M059J (cell line): ENCODE measurements at places on chromosomes 7 and 10.

- no peak for DNase-seq
These were observed 116.6 kb upstream of the WDR11 start for GRCh38 chr10:120734483-120735078.

DNA sequence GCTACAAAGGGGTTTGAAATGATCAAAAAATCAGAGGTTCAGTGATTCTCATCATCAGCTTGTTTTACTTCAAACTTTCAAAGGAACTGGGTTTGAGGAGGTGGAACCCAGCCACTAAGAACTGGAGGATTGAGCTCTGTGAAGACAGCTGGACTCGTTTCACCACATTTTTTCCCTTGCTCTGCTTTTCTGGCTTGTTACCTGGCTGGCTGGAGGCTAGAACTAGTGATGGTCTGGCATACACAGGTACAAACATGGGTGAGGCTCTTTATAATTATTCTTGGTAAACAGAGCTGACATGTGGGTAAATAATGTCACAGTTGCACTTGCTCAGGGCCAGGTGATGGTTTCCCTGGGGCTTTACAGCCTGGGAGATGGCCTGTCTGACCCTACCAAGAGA, 352.5 kb downstream of the FGFR2 start:
- DNase-seq = no peak

DNA sequence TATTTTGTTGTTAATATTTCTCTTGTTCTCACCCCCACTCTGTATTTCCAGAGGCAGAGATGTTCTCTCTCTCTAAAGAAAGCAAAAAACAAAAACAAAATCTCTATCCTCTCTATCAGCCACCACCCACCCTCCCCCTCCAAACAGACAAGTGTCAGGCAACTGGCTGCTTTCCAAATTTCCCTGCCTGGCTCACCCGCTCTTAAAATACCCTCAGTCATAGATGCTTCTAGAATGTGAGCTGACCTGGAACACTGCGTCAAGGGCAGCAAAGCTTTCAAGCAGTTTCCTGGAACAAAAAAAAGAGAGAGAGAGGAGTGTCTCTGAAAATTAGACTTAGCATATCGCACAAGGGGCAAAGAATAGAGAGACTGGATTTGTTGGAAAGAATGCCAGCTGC, 341.0 kb upstream of the ZMIZ1 start:
- no peak for DNase-seq

GRCh38 chr10:93806903-93807302, 49.2 kb downstream of the LGI1 start:
- DNase-seq = no peak

DNA sequence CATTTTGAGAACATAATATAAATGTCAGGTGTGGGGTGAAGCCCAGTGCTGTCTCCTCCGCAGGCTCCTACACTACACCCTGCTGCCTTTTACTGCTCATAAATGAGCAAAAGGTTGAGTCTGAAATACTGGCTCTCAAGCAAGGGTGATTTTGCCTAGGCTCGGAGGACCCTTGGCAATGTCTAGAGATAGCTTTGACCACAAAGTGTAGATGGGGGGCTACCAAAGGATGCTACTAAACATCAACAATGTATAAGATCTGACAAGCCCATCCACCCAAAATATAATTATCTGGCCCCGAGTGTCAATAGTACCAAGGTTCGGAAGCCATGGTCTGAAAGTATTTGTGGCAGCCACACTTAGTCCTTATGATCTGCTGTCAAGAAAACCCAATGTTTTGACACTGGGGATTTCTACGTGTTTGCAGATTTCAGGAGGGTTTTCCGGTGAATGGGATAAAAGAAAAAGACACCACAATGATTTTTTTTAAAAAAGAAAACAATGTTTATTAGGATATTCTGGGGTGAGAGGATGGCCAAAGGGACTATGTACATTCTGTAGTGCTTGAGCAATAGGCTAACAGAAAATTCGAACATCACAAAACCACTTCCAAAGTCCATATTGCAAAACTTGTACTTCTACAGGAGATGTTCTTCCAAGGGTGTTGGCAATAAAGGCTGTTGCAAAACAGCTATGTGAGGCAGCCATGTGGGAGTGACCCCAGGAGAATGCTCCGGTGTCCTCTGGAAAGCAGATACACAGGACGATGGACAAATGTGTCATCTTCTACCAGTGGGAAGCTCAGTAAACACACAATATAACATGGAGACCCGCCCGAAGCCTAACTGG, 216.3 kb downstream of the GFRA1 start:
- DNase-seq = no peak

GRCh38 chr10:17510242-17510908, 56.0 kb upstream of the ST8SIA6 start:
- DNase-seq = no peak

DNA sequence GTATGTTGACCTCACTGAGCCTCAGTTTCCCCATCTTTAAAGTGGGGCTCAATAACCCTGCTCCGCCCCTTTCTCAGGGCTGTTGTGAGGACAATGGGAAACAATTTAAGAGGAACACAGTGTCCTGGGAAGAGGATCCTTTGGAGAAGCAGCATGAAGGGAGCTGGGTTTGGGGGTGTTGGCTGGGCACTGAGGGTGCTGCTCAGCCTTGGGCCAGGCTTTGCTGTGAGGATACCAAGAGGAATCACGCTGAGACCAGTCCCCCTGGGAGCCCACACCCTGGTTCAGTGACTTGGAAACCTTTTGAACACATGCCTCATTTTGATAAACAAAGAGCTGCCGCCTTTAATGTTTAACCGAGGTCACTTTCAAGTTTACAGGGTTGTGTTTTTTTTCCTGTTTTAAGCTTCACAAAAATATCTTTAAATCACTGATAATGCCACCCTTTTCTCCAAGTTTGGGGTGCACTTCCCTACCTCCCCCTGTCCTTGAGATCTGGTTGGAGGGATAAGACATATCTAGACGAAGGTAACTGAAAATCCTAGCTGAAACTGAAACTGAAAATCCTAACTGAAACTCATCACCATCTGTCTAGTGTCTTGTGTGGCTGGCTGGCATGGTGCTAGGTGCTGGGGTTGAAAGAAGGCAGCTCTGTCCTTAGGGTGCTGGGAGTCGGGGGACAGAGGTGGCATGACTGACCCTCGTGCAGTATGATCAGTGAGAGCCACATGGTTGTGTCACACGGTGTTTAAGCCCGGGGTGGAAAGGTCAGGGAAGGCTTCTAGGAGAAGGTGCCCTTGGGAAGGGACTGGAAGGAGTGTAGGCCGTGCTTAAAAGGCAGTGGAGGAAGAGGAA, 27.7 kb downstream of the ZNF775 start:
- peak; percentile 25 for DNase-seq

DNA sequence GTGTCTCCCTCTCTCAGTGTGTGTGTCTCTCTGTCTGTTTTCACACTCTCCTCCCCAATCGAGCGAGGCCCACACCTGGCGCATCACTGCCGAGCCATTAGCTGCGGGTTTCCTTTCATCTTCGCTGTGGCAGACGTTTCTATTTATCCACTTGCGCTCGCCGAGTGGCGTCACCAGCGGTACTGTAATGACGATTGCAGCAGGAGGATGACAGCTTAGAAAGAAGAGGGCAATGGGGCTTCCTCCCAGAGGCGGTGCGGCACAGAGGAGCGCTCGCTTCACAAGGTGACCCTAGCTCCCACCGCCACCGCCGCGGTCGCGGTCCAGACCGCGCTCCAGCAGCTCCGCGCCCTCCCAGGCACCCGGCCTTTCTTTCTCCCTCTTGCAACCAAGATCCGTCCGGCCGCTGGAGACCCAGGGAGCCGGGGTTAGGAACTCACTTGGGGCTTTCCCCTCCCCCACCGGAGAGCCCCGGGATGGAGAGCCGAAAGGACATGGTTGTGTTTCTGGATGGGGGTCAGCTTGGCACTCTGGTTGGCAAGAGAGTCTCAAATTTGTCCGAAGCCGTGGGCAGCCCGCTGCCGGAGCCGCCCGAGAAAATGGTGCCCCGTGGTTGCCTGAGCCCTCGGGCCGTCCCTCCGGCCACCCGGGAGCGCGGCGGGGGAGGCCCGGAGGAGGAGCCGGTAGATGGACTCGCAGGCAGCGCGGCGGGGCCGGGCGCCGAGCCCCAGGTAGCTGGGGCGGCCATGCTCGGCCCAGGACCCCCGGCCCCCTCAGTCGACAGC, at the start of gene EVX1:
Gene EVX1 (plus strand): TSS at position 248 of the 785 bp plus-strand sequence. CDS start 229 bp downstream, at position 477.
- peak; percentile 45 for DNase-seq

DNA sequence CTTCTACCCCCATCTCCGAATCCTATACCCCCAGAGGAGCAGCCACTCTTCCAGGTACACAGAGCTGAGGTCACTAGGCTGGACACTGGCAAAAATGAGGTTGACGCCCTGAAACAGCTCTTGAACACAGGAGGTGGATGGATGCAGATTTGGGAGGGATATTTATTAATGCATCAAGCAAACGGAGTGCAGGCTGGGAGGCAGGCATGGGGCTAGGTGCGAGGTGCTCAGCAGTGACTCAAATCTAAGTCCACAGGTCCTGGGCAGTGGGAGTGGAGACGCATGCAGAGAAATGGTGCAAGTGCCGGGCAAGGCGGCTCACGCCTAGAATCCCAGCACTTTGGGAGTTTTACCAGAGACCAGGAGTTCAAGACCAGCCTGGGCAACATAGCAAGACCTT, 11.0 kb downstream of the GUSB start:
- no peak for DNase-seq

GRCh38 chr10:44873160-44873559, 38.0 kb upstream of the TMEM72 start:
- DNase-seq = no peak

DNA sequence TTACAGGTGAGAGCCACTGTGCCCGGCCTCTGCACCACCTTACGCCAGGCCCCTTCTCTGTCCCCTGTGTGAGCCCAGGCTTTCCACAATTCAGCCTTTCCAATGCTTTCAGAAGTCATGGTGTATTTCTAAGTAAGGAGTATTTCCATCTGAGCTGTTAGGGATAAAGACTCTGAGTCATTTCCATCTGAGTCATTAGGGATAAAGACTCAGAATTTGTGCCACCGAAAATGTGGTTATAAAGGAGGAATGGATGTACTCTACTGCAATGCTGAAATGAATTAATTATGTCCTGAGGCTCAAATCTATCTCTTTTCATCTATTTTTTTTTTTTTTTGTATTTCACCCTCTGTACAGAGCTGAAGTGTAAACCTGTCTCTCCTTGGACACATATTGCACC, 84.0 kb downstream of the GATA3 start:
- peak; percentile 87 for DNase-seq

GRCh38 chr7:129740574-129741410, 129.3 kb downstream of the NRF1 start:
- DNase-seq = no peak

GRCh38 chr10:3248526-3249306, 76.1 kb upstream of the PITRM1 start:
- peak; percentile 88 for DNase-seq

DNA sequence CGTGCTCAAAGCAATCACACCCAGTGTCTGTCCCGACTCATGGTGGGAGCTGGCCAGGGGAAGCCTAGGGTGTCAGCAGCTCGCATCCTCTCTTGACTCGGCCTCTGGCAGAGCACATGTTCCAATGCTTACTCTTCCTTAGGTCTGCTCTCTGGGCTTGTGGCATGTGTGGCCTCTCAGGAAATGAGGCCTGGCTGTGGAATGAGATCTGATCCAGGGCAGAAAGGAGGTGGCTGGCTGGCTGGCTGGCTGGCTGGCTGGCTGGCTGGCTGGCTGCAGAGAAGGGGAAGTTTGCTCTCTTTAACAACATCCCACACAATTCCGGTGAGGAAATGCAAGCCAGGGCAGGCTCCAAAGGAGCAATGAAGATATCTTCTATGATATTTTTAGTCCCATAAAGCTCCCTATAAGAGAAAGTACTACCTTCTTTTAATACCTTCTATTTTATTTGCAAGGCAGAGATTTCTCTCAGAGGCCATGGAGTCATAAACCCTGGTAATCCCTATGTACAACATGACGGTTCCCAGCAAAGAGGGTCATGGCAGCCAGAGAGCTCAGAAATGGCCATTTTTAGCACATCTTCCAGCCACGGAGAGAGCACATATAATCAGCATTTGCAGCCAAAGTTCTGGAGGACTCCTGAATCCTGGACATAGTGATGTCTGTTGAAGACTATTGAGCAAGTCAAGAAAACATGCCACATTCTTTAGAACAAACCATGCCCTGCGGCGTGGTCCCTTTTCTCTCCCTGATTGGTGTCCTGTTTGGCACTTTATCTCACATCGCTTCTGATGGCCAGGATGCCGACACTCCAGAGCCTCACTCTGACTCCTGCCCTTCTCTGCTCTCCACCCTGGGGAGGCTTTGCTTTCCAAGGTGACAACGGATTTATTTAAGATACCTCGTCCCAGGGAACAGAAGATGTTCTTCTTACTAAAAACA, 153.7 kb downstream of the FANK1 start:
- DNase-seq = peak; percentile 39
